ENCODE measurements at places on chromosomes 6 and 20. TPM values are rescaled to one million over a fixed set of nuclear protein-coding genes. Genes with fewer than 3 reads are reported as not detected.

The PDYN gene
- total RNA-seq, result not detected

The ZFP64 gene
- 11.5 TPM for total RNA-seq

The KCNK17 gene
- total RNA-seq, result 0.10 TPM

The LY6G5C gene
- total RNA-seq, result not detected

The DEFB124 gene
- not detected for total RNA-seq

The LPA gene
- total RNA-seq, result not detected

The EYS gene
- 0.69 TPM for total RNA-seq

The RARS2 gene
- 48.5 TPM for total RNA-seq

The DACT2 gene
- total RNA-seq, result 2.6 TPM

Data from skin of body (tissue), 3 donors.